Mammary epithelial cell (primary cell): ENCODE measurements at places on chromosomes 2 and 18. TPM values are rescaled to one million over a fixed set of nuclear protein-coding genes. Genes with fewer than 3 reads are reported as not detected.

- peak; percentile 81 for DNase-seq
Observed at GRCh38 chr2:239927424-239927981, 97.6 kb downstream of the NDUFA10 start.

- DNase-seq: no peak
Observed at GRCh38 chr18:41599466-41599865, 355.6 kb upstream of the PIK3C3 start.

GRCh38 chr18:27599202-27599829 lies 414.2 kb upstream of the CHST9 start:
- DNase-seq: peak; percentile 41

DNA sequence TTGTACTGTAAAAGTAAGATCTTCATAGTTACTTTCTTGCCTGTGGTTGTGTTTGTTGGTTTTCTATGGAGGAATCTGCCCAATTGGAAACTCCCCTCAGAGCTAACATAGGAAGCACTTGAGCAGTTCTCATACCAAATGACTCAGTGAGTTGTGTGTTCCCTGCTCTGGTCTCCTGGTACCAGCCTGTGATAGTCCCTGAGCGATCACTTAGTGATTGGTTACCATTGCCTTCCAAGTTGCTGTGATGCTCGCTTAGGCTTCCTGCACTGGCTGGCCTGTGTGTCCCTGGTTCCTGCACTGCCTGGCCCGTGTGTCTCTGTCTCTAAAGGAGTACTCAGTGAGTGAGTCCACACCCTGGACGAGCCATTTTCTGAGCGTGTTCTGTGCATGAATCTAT lies 133.0 kb downstream of the MAP4K4 start:
- DNase-seq: peak; percentile 79

The GCKR gene
- 0.47 and 0.75 TPM in 2 replicates for total RNA-seq

The RAD51AP2 gene
- total RNA-seq: 0.17 TPM

- no peak for DNase-seq
Observed at GRCh38 chr2:64487256-64488049, 33.5 kb downstream of the LGALSL start.

- peak; percentile 24 for DNase-seq
Observed at GRCh38 chr2:95262896-95263542, 11.2 kb upstream of the PROM2 start.

DNA sequence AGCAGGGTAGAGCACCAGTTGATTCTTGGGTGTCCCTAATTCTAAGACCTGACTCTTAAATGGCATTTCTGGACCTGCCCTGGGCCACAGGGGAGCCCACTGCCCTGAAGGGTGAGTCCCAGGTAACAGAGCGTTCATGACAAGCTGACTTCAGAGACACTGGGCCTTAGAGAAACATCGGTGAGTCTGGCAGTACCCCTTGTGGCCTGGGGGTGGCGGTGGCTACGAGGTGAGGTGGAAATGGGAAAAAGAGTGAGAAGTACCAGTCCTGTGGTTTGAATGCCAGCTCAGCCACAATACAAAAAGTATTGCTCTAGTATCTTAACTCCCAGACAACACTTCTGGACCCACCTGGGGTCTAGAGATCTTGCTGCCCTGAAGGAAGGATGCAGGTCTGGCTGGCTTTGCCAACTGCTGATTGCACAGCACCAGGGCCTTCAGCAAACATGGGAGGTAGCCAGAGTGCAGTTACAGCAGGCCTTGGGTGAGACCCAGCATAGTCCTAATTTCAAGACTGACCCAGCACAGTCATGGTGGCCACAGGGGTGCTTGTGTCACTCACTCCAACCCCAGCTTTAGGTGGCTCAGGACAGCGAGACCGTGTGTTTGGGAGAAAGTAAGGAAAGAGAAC lies 44.5 kb downstream of the USP34 start:
- peak; percentile 11 for DNase-seq

The CD8B2 gene
- total RNA-seq: not detected

The RUFY4 gene
- total RNA-seq: not detected

DNA sequence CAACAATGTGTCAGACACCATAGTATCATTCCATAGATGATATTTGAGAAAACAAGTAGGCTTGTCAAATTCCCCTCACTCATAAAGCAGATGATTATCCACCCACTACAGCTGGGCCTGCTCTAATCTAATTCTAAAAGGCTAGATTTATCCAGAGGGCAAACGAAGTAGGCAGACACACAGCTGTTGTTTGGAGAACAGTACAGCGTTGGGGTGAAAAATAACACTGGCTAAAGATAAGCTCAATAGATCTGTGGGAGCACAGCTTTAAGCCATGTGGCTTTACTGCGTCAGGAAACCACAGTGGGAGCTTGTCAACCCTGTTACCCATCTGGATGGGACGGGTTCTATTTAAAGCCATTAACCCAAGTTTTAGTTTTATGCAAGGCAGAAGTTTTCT lies 48.9 kb upstream of the COBLL1 start:
- DNase-seq: no peak

DNA sequence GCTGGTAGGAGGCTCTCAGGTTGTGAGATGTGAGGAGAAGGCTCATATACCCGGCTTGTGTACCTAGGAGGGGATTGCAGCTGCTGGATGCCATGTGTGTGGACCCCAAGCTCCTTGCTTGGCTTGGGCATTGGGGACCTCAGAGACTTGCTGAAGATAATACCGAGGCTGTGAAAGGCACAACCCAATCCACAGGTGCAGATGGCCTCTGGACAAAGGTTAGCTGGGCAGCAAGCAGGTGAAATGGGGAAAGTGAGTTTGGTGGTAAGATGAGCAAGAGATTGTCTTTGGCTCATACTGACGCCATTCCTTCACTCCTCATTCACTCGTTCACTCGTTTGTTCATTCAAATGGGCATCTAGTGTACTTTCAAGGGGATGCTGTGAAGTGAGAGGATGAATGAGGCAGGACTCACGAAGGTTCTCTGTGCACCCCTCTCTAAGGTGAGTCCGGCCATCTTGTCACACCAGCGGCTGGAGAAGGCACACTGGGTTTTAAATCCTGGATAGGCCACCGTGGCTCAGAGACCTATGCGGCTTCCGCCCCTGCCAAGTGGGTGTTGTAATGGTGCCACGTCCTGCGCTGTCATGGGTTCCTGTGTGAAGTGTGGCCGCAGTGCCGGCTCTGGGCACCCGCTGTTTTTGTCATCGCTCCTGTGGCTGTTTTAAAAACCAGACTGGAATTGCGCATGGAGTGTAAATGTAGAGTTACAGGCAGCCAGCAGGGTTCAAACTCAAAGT lies 13.7 kb downstream of the FBLN7 start:
- DNase-seq: no peak

The DPYSL5 gene
- total RNA-seq: not detected in 2 replicates

The CCDC85A gene
- not detected in 2 replicates for total RNA-seq

GRCh38 chr2:120477198-120477597 lies 131.3 kb downstream of the INHBB start:
- DNase-seq: no peak

DNA sequence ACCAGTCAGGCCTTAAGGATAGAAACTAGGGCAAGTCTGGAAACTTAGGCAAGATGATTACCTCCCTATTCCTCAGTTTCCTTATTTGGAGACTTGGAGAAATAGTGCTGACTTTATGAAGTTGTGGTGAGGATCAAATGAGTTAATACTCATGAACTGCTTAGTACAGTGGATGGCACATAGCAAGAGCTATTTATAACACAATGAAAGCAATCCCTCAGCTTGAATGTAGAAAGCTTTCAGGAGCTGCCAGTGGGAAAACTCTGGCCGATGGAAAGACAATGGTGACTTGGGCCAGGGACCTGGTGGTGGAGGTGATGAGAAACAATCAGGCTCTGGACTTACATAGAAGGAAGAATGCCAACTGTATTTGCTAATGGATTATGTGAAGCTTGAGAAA lies 269.4 kb upstream of the THUMPD2 start:
- no peak for DNase-seq

- no peak for DNase-seq
Observed at GRCh38 chr2:237359518-237359840, 54.5 kb downstream of the COL6A3 start.

The SEC11C gene
- 13.7 TPM for total RNA-seq

GRCh38 chr2:1418566-1418965 lies 5.3 kb downstream of the TPO start:
- DNase-seq: no peak

DNA sequence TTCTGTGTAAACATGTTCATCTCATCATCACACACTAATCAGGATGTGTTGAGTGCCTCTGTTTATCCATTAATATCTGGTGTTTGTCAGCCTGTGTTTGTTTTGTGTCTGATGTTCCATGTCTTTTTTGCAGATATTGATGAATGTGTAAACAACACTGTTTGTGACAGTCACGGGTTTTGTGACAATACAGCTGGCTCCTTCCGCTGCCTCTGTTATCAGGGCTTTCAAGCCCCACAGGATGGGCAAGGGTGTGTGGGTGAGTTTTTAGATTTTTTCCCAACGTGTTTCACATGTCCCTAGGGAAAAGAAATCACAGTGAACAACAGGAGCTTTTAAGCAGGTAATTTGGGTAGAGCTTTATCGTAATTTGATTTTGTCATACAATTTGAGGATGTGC lies 133.7 kb upstream of the RASGRP3 start:
- no peak for DNase-seq

DNA sequence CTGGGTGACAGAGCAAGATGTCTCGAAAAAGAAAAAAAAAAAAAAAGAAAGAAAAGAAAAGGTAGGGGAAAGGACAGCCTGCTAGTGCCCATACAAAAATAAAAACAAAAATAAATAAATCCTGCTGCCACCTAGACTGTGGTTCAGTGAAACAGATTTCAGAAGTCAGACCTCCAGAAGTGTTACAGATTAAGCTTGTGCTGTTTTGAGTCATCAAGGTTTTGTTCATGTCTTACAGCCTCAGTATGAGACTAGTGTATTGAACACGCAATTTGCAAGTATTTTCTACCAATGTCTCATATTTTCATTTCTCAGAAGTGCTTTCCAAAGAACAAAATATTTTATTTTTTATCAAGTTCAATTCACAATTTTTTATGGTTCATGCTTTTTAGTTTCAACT lies 720.4 kb upstream of the GYPC start:
- no peak for DNase-seq

- no peak for DNase-seq
Observed at GRCh38 chr2:16318051-16318450, 347.6 kb downstream of the CYRIA start.

DNA sequence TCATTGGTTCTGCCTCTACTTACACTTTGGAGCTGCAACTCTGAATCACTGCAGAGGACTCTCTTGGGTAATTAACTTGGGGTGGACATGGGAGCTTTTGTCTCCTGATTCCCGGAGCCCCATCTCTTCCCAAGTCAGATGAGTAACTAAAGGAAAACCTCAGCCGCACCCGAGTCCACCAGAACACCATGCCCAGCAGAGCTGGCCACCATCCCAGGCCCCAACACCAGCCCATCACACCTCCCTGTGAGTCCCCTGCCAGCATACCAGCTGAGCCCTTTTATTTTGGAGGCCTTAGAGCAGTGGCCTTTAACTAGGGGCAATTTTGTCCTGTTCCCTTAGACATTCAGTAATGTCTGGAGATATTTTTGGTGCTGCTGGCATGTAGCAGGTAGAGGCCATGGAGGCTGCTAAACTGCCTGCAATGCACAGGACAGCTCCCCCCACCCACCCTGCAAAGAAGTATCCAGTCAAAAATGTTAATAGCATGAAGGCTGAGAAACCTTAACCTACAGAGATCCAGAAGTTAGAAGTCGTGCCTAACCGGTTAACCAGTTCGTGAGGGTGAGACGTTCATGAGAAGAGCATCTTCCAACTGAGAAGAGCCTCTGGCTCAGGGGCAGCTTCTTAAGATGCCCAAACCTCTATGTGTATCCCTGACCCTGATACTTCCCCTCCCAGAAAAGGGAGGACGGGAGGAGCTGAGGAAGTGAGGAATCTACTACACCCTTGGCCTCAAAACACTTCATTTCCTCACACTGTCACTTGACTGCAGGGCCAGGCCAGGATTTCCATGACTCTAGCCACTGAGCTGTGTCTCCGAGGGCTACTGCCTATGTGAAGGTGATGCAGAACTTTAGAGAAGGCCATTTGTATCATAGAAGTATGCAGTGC lies 139.9 kb upstream of the EPAS1 start:
- DNase-seq: no peak
